ENCODE measurements at places on chromosomes 5 and 9.

DNA sequence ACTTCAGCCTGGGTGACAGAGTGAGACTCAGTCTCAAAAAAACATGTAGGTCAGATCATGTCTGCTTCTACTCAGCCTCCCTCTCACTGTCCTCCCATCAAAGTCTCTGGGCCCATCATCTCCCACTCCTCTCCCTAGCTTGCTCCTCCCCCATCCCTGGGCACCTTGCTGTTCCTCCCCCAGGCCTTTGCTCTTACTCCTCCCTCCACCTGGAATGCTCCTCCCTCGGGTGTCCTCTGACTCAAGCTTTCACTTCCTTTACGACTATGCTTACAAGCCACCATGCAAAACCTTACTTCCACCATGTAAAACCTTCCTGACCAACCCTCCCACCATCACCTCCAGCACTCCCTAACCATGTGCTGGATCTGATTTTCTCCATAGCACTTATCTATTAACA is 51.5 kb downstream of the MTMR12 start:
- no peak for DNase-seq

- no peak for DNase-seq
Observed at GRCh38 chr5:128339585-128339984, 198.5 kb downstream of the FBN2 start.

DNA sequence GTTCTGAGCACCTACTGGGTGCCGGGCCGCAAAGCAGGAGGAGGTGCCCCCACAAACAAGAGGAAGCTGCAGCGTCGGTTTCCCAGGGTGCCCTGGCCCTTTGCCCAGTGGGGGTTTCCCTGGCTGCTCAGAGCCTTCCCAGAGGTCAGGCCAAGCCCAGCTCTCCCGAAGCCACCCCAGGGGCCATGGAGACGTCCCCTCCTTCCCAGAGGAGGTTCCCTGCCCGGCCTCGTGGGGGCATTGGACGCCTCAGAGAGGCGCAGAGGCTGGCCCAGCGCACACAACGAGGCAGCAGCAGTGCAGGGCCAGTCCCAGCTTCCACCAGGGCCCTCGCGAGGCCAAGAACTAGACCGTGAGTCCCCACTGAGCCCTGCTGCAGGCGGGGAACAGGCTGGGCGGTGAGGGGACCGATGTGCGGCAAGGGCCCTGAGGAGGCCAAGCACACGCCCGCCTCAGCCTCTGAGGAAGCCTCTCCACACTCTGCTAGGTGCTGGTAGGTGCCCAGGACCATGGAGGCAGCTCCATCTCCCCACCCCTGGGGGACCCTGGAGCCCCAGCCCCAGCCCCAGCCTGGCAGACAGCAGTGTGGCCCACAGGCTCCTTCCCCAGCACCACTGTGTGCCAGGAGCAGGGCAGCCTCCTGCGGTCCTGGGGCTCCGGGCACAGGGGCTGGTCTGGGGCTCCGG is 7.0 kb downstream of the DIPK1B start:
- DNase-seq: no peak

DNA sequence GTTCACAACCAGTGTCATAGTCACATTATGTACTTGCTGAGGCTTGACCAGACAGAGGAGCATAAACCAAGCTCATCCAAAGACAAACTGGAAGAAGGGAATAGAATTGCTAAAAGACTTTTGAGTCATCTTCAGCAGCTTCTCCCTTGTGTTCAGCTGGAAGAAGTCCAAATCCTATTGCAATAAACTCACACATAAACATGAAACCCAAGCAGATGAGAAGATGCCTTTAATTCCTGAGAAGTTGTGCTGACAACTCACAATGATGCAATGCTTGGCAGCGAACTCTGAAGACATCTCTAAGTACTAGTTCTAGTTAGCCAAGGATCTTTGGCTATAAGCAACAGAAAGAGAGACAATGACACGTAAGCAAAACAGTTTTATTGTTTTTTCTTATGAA is 642.1 kb downstream of the KCTD16 start:
- DNase-seq: no peak

- no peak for DNase-seq
Observed at GRCh38 chr5:34712565-34712964, 56.4 kb downstream of the RAI14 start.

DNA sequence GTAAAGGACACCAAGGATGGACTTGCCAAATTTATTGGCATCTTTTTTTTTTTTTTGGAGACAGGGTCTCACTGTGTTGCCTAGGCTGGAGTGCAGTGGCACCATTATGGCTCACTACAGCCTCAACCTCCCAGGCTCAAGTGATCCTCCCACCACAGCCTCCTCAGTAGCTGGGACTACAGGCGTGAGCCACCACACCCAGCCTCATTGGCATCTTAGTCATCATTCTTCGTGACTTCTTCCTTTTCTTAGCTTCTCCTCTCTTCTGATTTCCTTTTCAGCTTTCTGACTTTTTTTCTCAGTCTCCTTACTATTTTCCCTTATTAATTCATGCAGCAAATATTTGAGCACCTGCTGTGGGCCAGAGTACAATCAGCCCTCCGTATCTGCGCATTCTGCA is 6.1 kb downstream of the MAML1 start:
- DNase-seq: no peak

- no peak for DNase-seq
Observed at GRCh38 chr5:68341006-68341405, 125.5 kb downstream of the PIK3R1 start.

- DNase-seq: no peak
Observed at GRCh38 chr5:98455665-98456064, 317.8 kb upstream of the RGMB start.

DNA sequence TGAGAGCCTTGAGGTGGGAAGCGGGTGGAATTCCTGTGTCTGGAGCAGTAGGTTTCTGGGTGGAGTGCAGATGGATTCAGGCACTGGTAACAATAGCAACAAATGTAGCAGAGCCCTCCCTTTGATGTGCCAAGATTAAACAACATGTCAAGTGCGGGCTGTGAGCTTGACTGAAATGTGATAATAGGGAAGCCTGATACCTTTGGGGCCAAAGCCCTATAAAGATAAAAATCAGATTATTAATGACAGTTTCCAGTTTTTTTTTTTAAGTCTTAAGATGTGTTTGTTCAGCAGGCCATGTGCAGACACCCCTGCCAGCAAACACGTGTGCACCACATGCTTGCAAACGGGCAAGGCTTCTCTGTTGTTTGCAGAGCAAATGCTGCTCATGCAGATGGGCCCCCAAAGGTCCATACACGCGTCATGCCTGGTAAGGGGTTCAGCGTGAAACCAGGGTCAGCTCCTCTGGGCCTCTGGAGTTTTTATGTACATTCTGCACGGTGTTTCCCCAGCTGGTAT is 193.2 kb downstream of the GADD45G start:
- DNase-seq: no peak

- no peak for DNase-seq
Observed at GRCh38 chr9:5554254-5554653, 43.9 kb downstream of the PDCD1LG2 start.

- DNase-seq: no peak
Observed at GRCh38 chr9:70679845-70680244, 265.4 kb upstream of the KLF9 start.

DNA sequence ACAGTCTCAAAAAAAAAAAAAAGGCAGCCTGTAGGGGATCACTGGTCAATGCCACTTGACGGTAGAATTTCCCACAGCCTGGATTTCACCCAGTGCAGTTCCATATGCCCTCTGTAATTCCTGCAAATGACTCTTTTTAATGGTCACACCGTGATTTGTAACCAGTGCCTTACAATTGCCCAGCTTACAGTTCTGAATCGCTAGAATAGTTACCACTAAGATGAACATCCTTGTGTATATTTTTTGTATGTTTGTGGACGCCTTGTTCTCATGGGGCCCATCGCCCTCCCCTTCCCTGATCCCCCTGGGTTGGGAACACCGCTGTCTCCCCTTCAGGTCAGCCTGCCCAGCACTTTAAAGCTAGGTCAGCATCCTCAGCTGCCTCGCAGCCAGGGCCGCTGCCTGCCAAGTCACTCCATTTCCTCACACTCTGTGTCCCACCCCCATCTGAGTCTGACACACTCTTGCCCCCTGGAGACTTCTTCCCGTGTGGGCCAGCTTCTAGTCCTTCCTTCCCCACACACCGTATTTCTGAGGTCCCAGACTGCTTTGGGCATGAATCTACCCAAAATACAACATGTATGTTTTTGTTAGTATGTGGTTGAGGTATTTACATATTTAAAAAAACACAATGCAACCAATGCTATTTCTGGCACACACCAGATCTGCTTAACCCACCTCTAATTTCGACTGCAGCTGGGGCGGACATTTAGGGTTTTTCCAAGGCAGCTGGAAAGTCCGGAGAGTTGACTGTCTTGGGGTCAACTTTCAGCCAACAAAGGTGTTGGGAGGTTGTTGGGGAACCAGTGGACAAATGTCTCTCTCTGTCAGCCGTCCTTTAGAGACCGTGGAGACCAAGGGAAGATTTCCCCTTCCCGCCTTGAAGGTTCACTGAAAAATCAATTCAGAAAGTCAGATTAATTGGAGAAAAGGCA is 120.5 kb upstream of the NEK6 start:
- DNase-seq: no peak

- no peak for DNase-seq
Observed at GRCh38 chr9:110472111-110472510, 107.4 kb downstream of the SVEP1 start.

- no peak for DNase-seq
Observed at GRCh38 chr5:128777052-128777451, 188.2 kb upstream of the SLC27A6 start.

DNA sequence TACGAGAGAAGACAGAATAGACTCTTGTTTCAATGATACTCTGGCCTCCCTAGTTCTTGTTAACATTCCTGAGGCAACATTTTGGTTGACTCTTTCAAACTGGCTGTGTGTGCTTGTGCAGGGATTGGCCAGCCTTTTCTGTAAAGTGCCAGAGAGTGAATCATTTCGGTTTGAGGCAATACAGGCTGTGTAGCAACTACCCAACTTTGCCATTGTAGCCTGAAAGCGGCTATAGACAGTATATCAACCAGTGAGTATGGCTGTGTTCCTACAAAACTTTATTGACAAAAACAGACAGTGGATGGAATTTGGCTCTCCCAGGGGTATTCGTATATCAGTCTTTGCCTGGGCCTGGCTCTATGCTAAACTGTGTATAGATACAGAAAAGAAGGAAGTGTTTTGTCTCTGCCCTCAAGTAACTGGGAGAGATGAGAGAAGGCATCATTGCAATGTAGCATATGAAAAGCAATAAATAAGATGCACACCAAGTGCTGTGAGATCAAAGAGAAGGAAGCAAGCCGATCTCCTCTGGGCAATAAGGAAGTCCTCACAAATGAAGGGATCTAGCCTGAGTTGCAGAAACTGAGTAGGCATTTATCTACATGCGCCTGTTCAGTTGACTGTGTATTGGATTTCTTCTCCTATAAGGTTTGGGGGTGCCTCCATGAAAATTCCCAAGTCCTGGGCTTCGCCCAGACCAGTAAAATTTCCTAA is 568.0 kb upstream of the KLF4 start:
- DNase-seq: no peak

DNA sequence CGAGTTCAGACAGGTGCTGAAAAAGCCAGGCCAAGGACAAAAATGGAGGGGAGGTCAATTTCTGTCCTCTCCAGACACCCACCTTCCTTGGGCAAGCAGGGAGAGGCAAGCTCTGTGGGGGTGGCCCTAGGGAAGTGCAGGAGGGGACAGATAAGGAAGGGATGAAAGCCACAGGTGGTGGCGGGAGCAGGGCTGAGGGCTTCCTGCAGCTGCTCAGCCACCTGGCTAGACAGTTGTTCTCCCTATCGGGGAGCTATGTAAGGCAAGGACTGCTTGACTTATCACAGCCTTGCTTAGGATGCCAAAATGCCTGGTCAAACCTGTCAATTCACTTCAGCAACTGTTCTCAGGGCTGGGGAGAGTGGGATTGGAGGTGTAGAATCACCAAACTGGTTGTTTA is 266.1 kb downstream of the ZSWIM6 start:
- no peak for DNase-seq

- DNase-seq: no peak
Observed at GRCh38 chr5:14250084-14250695, 107.0 kb downstream of the TRIO start.

- DNase-seq: no peak
Observed at GRCh38 chr9:106922026-106922425, 59.1 kb downstream of the ZNF462 start.

GRCh38 chr9:121651008-121651294 is 483 bp upstream of the DAB2IP start:
- no peak for DNase-seq

- DNase-seq: no peak
Observed at GRCh38 chr9:28389411-28389810, 816.1 kb upstream of the C9orf72 start.

DNA sequence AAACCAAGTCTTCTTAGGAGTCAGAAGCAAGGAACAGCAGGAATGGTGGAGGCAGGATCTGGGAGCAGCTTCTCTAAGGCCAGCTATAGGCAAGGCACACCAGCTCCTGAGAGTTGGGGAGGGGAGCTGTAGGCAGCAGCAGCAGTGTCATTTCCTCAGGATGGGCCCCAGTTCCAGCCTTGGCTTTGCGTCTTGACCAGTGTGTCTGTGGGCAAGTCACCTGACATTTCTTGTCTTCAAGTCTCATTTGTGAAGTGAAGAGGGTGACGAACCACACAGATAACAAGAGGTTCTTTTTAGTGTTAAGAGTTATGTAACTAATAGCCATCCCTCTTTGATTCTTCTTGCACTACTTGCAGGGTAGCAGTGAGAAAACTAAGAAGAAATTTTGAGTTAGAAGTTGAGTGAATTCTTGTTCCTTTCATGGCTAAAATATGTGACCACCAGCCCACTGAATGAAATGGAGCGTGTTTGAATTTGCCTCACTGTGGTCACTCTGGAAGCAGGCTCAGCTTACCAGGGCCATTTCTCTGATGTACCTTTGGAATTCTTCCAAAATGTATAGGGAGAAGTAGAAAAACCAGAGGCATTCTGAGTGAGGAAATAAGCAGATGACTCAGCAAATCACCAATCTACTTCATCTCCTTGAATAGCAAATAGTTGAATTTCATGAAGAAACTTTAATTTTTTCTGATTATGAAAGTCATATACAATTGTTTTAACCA is 42.4 kb downstream of the RHOBTB3 start:
- no peak for DNase-seq

DNA sequence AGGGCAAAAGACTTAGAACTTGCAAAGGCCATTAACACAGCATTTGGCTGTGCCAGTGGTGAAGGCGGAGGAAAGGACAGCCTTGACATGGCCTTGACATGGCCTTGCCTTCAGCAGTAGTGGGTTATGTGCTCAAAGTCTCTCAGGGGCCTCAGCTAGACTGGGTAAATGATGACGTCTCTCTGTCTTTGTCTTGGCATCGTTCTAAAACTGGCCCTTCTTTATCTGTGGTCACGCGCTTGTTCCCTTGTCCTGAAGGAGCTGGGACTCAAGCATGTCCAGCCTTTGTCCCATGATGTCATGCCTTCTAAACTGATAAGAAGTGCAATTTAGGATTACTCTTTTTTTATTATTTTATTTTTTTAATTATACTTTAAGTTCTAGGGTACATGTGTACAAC is 88.7 kb upstream of the ATP10B start:
- DNase-seq: no peak

DNA sequence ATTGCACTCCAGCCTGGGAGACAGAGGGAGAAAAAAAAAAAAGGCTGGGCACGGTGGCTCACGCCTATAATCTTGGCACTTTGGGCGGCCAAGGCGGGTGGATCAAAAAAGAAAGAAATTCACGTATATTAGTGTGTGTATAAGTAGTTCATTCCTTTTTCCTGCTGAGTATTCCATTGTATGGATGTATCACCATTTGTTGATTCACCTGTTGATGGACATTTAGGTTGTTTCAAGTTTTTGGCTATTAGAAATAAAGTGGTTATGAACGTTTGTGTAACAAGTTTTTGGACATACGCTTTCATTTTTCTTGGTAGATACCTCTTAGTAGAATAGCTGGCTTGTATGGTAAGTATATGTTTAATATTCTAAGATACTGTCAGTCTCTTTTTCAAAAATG is 28.5 kb downstream of the ZNF131 start:
- DNase-seq: no peak

- DNase-seq: no peak
Observed at GRCh38 chr9:12776513-12777055, 1.8 kb downstream of the LURAP1L start.
